HTR-8/SVneo (cell line): ENCODE measurements at places on chromosomes 3 and 15.

GRCh38 chr15:68428431-68428940 lies 3.5 kb downstream of the ITGA11 start:
- DNase-seq = no peak

- DNase-seq = no peak
These were observed 245.2 kb downstream of the EFHB start for GRCh38 chr3:19688767-19689166.

DNA sequence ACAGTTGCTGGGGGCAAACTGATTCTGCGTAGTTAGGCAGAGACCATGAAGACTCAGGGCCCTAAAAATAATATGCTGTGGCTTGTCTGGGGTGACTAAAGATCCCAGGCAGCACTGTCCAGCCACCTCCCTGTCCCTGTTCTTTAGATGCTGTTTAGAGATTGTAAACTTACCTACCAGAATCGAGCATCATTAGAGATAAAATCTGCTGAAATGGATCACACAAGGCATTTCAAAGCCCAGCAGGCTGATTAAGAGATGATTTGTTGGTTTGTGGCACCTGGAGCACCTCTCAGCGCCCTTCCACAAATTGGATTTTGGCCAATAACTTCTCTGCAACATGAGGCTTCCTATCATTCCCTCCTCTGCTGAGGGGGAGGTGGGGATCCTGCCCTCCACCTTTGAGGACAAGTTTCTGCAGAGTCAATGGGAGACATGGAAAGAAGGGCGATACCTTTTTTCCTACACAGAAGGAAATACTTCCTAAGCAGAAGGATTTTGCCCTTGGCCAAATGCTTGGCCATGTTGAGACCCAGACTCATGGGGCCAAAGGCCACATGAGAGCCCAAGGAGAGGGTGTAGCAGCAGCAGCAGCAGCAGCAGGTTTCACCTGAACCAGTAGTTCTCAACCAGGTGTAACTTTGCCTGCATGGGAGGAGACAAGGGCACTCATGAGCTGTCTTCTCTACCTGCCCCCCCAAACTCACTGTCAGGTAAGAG lies 37.5 kb downstream of the SEMA5B start:
- DNase-seq = no peak

DNA sequence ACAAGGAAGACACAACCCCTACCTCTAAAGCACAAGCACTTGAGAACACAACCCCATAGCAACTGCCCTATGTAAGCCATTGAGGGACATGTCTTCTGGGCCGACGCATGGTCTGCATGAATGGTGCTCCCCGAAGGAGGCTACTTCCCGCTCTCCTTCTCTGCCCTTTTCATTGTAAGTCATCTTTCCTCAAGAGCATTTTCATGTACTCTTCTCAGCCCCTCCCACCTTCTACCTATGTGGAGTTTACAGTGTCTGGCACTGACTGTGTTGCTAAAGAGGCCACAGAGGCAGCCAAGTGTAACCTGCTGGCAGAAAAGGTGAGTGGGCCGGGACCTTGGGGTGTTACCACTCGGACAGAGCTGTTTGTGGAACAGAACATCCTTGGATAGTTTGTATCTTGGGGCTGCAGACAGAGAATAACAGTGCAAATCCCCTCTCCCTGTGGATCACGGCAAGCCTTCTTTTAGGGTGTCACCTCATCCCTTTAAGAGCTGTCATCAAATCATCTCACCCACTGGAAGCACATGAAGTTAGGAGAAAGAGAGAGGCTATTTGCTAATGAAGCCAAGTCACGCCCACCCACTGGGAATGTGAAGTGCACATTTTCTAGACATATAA lies 5.6 kb downstream of the AHSG start:
- no peak for DNase-seq

GRCh38 chr3:85912980-85913379 lies 954.2 kb downstream of the CADM2 start:
- DNase-seq = no peak

GRCh38 chr15:92885224-92886041 lies 14.7 kb upstream of the CHD2 start:
- no peak for DNase-seq

DNA sequence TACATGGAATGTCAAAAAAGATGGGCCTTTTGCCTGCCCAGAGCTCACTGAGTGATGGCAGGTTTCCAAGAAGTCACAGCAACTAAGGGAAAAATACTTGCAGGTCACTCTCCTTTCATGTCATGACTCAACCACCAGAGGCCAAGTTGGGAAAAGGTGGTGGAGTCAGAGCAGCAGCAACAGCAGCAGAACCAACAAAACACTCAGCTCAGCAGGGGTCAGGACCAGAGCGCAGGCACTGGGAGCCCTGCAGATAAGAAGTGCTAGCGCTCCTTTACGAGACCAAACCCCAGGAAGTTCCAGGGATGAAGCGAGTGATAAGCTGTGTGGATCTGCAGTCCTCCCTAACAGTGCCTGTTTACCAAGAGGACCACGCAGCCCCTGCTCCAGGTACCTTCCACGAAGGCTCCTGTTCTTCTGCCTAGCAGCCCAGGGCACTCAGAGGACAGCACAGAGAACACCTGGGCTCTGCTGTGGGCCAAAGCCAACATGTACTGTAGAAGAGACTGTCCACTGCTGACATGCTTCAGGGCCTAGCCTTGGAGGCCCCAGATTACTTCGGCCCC lies 26.0 kb downstream of the POC1A start:
- DNase-seq = peak; percentile 14

DNA sequence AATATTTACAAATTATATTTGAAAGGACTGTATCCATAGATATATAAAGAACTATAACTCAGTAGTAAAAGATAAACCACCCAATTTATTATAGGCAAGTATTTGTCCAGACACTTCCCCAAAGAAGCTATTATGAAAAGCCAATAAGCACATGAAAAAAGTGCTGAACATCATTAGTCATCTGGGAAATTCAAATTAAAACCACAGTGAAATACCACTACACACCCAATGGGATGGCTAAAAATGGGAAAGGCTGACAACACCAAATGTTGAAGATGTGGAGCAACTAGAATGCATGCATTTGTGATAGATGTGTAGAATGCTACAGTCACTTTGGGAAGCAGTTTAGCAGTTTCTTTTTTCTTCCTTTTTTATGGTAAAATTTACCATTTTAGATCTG lies 147.0 kb downstream of the PDE8A start:
- DNase-seq = no peak

GRCh38 chr3:96863129-96863740 lies 48.8 kb downstream of the EPHA6 start:
- peak; percentile 10 for DNase-seq

DNA sequence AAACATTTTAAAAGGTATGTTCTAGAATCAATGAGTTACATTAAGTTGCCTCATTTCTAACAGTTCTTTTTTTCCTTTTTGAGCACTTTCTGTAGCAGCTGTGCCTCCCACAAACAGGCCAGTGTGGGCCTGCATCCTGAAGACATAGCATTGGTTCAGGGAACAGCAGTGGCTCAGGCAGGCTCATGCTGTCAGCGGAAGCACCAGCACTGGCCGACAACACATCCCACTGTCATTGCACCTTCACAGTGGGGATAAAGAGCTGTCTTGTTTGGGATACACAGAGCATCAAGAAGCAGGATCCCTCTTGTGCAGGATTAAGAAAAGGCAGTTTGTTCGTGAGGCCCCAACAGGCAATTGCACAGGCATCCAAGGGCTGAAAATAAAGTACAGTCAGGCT lies 123.3 kb downstream of the MOBP start:
- DNase-seq = no peak

DNA sequence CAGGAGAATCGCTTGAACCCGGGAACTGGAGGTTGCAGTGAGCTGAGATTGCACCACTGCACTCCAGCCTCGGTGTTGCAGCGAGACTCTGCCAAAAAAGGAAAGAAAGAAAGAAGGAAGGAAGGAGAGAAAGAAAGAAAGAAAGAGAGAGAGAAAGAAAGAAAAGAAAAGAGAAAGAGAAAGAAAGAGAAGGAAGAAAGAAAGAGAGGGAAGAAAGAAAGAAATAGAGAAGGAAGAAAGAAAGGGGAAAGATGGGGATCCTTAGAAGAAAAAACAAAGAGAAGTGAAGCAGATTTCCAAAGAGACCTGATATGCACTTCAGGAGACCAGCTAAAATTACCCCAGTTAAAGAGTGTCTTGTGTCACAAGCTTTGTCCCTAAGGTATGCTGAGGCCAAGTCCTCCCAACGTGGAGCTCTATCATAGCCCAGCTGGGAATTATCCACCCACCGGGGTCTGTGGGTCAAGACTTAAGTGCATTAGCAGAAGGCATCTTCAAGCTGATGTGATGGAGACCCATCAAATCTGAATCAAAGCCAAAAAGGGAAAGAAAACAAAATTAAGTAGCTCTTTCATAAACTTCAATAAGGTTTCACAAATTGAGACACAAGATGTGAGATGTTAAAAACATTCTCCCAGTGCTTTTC lies 17.8 kb upstream of the AKAP13 start:
- DNase-seq = no peak

GRCh38 chr3:9876991-9877390 lies 3.1 kb downstream of the CIDEC start:
- no peak for DNase-seq

DNA sequence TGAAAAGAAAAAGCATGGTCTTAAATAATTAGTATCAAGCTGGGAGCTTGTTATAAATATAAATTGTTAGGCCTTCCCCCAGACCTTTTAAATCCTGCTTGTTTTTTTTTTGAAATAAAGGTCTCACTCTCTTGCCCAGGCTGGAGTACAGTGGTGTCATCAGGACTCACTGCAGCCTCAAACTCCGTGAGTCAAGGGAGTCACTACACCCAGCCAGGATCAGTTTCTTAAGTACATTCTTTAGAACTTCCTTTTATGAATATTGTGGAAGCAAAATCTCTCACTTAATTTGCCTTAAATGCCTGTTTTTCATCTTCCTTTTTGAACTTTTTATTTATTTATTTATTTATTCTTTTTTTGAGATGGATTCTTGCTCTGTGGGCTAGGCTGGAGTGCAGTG lies 20.8 kb upstream of the DENND4A start:
- DNase-seq = no peak

DNA sequence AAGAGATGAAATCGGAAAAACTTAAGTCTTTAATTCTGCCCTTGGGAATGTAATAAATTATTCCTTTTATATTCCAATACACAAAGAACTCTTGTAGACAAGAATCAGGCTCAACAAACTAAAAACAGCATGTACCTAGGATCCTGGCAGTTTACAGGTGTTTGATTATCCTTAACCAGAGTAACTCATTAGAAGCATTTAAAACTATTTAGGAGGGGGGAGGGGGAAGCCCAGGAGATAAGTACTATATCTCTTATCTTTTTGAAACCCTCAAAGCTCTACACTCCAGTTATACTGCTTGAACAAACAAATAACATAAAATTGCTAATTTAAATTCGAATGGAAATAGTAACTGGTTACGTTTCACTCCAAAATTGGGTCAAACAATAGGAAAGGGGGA lies 1.9 kb downstream of the CNBP start:
- no peak for DNase-seq

- peak; percentile 15 for DNase-seq
These were observed 730 bp downstream of the HIGD1A start for GRCh38 chr3:42803414-42804105.

- DNase-seq = no peak
These were observed 42.0 kb downstream of the MYO1E start for GRCh38 chr15:59330649-59331048.
